ENCODE measurements at places on chromosomes 1 and 21.

DNA sequence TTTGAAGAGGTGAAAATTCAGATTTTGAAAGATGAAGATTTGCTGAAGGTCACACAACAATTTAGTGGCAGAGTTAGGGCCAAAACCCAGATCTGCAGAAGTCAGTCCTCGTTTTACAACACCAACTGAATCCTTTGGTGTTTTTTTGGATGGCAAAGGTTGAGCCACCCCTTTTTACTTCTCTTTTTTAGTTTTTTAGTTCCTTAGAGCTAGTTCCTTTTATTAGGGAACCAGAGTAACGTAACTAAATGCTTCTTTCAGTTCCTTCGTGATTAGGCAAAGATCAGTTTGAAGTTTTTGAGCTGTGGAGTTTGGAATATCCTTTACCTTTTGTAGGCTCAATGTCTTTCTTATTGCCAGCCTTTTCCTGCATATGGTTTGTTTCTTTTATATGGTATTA lies 67.9 kb upstream of the ARID1A start:
- H3K27me3 ChIP-seq: no peaks in the 10 kb centered on the region
- no peak overlapping the region for H3K27ac ChIP-seq
- H3K4me3 ChIP-seq: no peak overlapping the region

DNA sequence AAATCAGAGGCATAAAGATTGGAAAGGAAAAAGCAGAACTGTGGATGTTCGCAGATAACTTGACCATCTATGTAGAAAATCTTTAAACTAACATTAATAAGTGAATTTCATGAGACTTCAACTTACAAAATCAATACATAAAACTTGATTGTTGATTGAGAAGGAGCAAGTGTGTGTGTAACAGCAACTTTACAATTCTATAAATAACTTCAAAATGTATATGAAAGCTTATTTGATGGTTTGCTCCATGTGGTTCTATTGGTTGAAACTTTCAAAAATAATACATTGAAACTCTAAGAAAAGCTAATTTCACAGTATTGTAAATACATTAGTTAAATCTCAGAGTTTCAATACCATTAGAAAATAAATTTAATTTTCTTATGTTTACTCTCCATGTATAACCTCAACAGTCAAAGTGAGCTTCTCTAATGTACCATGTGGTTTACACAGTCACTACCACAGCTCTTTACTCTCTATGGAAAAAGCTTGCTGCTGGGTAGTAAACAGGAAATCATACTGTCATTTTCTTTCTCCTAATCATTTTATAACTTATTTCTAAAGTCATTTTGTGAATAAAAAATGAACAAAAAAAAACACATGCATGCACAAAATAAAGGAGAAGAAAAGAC lies 12.0 kb downstream of the AKT3 start:
- no peak for DNase-seq
- H3K27me3 ChIP-seq: no peaks in the 10 kb centered on the region

- H3K4me3 ChIP-seq: no peak overlapping the region
- no peak for DNase-seq
- H3K36me3 ChIP-seq: no peaks in the 10 kb centered on the region
These were observed 67.9 kb downstream of the EBNA1BP2 start for GRCh38 chr1:43104027-43104763.

DNA sequence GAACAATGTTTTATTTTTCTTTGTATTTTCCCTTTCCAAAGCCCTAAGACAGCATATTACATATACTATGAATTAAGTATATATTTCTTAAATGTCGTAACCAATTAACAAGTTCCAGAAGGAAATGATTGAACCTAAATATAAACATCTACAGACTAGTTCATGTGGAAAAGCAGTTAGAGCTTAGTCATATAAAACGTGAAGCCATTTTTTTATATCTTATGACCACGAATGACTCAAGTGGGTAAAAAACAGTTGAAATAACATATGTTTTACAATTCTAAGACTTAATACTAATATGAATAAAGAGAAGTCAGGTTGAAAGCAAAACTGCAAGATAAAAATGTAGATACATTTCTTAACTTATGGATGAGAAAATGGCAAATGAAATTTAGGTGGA lies 307.3 kb downstream of the BRINP3 start:
- no peaks in the 10 kb centered on the region for H3K36me3 ChIP-seq
- H3K27me3 ChIP-seq: no peaks in the 10 kb centered on the region
- no peak overlapping the region for H3K4me3 ChIP-seq
- H3K27ac ChIP-seq: no peak overlapping the region
- no peaks in the 10 kb centered on the region for H3K4me1 ChIP-seq

DNA sequence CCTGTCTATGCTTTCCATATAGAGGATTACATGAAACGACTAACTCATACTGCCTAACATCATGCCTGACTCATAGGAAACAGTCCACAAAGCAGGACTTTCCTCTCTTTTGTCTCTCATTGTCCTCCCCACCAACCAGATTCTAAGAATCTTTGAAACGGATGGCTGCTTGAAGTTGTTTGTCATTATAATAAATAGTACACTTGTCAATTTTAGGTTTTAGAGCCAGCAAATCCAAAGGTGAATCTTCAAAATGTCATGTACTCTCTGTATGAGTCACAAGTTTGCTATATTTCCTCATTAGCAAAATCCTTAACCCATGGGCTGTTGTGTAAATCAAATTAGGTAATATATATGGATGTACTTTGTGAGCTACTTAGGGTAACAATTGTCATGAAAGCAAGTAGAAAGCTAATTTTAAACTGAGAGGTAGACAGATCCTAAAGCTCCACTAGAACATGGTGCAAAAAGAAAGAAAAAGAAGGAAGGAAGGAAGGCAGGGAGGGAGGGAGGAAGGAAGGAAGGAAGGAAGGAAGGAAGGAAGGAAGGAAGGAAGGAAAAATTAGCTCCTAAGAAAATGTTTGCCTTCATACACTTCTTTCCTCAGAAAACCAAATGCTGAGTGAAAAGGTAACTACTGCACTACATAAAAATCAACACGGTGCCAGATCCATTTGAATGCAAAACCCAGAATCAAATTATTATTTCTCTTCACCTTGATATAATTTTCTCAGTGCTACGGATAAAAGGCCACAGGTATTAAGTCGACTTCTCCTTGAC lies 129.5 kb upstream of the PRMT6 start:
- H3K36me3 ChIP-seq: no peaks in the 10 kb centered on the region
- H3K4me1 ChIP-seq: no peaks in the 10 kb centered on the region
- H3K4me3 ChIP-seq: no peak overlapping the region
- H3K27ac ChIP-seq: no peak overlapping the region
- no peak for DNase-seq
- H3K27me3 ChIP-seq: no peaks in the 10 kb centered on the region

DNA sequence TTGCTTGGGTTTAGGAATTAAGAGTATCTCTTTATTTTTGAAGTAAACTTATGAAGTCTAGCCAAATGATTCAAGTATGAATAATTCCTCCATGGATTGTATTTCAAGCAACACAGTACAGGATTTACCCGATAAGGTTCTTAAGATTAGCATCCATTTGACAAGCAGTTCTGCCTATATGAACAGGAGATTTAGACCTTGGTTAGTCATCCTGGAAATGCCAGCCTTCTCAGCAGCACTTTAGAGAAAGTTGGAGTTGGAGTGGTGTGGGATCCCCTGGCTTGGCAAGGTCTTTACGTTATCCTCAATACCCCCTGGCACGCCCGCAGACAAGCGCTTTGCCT lies 1.6 kb downstream of the BCAR3 start:
- peak overlapping the region; percentile 89 for H3K27ac ChIP-seq
- H3K4me3 ChIP-seq: peak overlapping the region; percentile 78
- DNase-seq: peak; percentile 74
- no peaks in the 10 kb centered on the region for H3K27me3 ChIP-seq
- peaks cover 23% of the 10 kb centered on the region for H3K4me1 ChIP-seq

DNA sequence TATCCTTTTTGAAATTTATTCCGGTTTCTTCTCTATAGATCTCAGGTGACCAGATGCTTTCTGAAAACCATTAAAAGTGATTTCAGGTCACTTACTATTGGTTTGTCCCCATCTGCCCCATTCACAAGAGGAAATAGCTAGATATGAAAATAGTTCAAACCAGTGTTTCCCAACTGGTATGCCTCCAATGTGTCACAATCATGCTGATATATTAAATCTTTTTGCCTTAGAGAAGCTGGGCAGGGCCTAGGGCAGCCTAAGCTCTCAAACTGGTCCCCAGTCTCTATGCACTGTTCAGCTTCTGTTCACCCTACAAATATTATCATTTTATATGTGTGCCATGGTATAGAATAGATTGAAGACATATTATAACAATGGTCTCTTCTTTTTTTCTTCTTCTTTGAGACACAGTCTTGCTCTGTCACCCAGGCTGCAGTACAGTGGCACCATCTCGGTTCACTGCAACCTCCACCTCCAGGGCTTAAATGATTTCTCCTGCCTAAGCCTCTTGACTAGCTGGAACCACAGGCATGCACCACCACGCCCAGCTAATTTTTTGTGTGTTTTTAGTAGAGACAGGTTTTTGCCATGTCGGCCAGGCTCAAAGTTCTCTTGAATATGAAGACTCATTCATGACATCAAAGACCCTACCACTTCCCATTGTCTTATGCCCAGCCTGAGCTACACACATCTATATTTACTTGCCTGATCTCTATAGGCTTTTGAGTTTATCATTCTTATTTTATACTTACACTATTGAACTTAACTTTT lies 15.7 kb downstream of the PTPN22 start:
- no peak overlapping the region for H3K4me3 ChIP-seq
- H3K36me3 ChIP-seq: no peaks in the 10 kb centered on the region
- no peak overlapping the region for H3K27ac ChIP-seq
- no peak for DNase-seq

- no peaks in the 10 kb centered on the region for H3K27me3 ChIP-seq
- peaks cover 67% of the 10 kb centered on the region for H3K36me3 ChIP-seq
- no peak overlapping the region for H3K4me3 ChIP-seq
- H3K27ac ChIP-seq: no peak overlapping the region
These were observed 5.0 kb downstream of the NDUFS2 start for GRCh38 chr1:161207173-161207572.

DNA sequence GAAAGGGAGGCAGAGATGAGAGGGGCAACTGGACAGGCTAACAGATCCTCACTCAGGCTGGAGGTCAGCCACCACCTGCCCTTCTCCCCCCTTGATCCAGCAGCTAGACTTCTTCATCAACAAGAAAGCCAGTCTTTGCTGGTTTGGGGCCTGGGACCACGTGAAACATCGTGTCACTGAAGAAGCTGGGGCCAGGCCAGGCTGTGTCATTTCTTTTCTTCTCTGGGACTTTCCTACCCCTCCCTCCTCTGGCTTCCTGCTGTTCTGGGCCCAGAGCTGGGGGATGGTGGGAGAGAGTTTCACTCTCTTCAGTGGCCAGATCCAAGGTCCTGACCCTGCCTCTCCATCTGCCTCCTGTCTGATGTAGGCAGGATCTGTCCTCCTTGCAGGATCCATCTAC lies 18.1 kb upstream of the SLC26A9 start:
- H3K4me3 ChIP-seq: no peak overlapping the region
- H3K27ac ChIP-seq: no peak overlapping the region
- peak; percentile 14 for DNase-seq
- H3K36me3 ChIP-seq: no peaks in the 10 kb centered on the region

GRCh38 chr1:243756529-243756928 lies 93.5 kb downstream of the AKT3 start:
- no peak overlapping the region for H3K4me3 ChIP-seq
- no peaks in the 10 kb centered on the region for H3K36me3 ChIP-seq
- H3K27ac ChIP-seq: no peak overlapping the region
- DNase-seq: no peak

- DNase-seq: no peak
- H3K4me1 ChIP-seq: no peaks in the 10 kb centered on the region
- no peak overlapping the region for H3K4me3 ChIP-seq
- no peaks in the 10 kb centered on the region for H3K27me3 ChIP-seq
- no peak overlapping the region for H3K27ac ChIP-seq
These were observed 370.2 kb upstream of the DAB1 start for GRCh38 chr1:57794078-57794477.
